ENCODE measurements at places on chromosomes 12 and 14.

GRCh38 chr14:100618763-100619320, 31.6 kb upstream of the BEGAIN start:
- no peak for DNase-seq

DNA sequence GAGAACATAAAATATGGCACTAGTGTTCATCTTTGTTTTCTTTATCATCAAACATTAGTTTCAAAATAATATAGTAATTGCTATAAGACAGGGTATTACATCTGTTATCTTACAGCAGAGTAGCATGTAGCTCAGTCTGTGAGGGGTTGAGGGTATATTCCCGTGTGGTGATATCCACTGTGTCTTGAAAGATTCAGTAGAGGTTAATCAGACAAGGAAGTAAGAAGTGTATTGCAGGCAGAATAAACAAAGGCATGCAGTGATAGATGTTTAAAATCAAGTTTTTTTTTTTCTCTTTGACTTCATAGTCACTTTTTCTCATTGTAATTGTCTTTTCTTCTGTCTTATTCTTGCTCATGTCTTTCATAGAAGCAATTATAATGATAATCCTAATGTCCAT, 48.3 kb downstream of the METTL25 start:
- no peak for DNase-seq

DNA sequence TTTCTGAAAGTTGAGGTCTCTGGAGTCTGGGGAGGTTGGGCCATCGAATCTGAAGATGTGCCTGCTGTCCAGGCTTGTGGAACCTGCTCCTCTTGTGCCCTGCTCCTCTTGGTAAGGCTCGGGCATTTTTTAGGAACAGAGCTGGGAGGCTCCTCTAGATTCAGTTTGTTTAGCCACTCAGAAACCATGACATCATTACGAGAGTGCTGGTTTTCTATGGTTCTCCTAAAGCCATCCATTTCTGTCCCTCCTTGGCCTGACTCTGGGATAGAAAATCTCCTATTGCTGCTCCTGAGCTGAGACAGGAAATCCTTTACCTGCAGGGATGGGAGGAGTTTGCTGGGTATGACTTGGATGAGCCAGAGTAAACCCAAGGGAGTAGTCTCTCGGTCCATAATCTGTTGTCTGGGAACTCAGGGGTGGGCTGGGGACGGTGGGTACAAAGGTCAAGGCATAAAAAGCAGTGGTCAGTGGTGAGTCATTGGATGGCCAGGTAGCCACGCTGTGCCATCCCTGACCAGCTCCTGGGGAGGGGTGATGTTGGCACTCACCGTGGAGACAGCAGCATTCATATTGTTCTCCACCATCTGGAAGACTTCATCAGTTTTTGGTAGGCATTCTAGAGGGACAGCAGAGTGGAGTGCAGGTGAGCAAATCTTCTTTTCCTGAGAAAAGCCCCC, 2.4 kb upstream of the ADCY4 start:
- DNase-seq = no peak

GRCh38 chr14:74627076-74627475, 15.0 kb upstream of the LTBP2 start:
- DNase-seq = no peak

DNA sequence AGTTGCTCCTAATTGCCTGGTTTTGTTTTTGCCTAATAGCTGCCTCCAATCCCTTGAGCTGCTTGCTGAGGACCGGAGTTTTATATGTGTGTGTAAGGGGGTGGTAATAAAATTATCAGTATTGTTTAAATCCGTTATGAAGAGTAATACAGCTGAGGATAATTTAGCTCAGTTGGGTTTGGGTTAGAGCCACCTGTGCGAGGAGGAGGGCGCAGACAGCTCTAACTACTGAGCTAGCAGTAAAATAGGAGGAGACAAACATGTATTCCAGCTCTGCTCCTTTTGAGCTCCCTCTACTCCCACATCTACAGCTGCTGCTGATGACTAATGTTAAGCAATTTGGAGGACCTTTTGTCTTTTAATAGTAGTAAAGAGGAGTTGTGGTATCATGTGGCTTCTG, 61.5 kb downstream of the SPATS2 start:
- no peak for DNase-seq

GRCh38 chr14:32453857-32454810, 125.0 kb downstream of the AKAP6 start:
- no peak for DNase-seq

DNA sequence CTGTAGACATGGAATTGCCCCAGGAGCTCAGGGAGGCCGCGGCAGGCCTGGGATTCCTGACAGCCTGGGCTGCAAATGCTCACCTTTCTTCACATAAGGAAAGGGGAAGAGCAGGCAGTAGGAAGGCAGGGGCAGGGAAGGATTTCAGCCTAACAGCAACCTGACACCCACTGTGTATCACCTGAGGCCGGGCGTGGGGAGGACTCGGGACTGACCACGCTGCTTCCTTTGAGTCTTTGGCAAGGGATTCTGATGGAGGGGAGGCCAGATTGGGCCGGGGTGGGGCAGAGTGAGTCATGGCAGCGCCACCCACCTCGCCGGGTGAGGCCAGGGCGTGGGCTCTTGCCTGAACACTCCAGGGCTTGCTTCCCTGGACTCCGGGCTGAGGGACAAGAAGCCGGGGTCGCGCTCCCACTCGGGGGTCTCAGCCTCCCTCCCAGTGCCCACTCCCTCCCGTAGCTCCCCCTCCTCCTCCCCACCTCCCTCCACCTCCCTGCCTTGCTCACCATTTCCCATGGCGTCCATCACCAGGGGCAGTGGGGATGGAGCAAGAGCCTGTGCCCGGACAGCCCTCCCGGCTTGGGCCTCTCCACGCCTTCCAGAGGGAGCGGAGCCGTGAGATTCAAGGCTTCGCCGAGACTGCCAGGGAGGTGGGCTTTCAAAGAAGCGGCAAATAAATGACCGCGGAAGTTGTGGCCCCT, 247.9 kb upstream of the RTL1 start:
- DNase-seq = no peak

DNA sequence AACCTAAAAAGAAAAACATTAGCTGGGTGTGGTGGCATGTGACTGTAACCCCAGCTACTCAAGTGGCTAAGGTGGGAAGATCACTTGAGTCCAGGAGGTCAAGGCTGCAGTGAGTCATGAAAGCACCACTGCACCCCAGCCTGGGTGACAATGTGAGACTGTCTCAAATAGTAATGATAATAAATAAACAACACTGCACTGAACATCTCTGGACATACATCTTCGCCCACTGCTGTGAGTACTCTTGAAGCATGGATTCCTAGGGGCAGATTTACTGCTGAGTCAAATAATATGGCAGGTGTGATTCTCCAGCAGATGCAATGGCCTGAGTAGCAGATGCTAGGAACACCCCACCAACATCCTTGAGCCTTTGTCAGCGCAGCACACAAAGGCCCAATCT, 23.6 kb downstream of the ABCB9 start:
- DNase-seq = no peak

DNA sequence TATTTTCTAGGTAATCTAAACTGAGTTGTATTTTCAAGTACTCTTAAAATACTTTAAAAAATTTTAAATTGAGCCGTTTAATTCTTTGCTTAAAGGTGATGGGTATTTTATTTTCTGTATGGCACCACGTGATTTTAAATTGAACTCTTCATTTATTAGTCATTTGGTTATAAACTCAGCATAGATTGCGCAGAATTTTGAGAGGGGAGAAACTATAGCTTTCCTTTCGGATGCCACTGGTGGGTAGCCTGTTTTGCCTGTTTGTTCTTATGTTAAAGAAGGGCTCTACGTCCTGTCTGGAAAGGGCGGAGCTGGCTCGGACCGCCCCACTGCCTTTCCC, 411 bp upstream of the STYX start:
- DNase-seq = no peak

DNA sequence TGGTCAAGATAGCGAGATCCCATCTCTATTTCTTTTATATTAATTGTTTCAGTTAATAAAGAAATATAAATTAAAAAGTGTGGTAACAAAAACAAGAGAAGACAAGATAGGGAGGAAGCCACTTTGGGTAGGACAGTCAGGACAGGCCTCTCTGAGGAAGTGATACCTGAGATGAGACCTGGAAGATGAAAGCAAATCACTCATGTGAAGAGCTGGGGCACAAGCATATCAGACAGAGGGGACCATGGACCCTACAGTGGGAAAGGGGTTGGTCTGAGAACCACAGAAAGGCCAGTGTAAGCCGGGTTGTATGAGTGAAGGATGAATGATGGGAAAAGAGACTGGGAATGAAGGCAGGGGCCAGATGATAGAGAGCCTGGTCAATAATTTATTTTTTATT, 1.8 kb upstream of the MED6 start:
- no peak for DNase-seq

DNA sequence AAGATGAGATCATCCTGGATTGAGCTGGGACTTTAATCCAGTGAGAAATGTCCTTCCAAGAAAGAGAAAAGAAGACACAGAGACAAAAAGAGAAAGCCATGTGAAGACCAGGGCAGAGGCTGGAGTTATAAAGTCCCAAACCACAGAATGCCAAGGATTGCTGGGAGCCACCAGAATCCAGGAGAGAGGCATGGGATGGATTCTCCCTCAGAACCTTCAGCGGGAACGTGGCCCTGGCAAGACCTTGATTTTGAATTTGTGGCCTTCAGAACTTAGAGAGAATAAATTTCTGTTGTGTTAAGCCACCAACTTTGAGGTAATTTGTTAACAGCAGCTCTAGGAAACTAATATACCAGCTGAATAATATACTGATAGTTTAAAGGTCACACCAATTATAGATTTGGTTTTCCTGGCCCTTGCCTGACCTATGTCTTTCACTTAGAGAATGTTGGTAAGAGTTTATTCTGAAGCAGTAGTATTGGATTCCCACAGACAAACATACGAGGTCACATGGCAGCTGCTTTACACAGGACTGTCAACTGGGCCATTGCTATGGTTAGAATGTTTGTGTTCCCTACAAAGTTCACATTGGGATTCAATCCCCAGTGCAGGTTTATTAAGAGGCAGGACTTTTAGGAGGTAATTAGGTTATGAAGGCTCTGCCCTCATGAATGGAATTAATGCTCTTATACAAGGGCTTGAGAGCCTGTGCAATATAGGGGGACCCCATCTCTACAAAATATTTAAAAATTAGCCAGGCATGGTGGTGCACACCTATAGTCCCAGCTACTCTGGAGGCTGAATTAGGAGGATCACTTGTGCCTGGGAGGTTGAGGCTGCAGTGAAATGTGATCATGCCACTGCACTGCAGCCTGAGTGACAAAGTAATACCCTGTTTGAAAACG, 156.5 kb upstream of the EEA1 start:
- no peak for DNase-seq

DNA sequence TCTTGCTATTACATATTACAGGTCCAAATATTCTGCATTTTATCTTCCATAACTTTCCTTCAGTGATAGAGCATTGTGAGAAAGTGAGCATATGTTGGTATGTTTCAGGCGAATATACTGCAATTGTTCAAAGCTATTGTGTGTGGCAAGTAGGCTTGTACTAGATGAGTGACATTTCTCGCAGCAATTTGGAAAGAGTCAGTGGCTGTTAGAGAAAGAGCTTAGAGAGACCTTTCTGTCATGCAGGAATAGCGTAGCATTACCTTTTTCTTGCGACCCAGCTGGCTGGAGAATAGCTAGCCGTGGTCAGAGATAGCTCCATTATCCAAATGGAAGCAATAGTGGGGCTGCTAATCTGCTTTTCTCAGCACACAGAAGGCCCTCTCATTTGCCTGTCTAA, 678.5 kb upstream of the FOXG1 start:
- no peak for DNase-seq

- DNase-seq = no peak
Observed at GRCh38 chr12:167959-168600, 45.9 kb downstream of the SLC6A12 start.

DNA sequence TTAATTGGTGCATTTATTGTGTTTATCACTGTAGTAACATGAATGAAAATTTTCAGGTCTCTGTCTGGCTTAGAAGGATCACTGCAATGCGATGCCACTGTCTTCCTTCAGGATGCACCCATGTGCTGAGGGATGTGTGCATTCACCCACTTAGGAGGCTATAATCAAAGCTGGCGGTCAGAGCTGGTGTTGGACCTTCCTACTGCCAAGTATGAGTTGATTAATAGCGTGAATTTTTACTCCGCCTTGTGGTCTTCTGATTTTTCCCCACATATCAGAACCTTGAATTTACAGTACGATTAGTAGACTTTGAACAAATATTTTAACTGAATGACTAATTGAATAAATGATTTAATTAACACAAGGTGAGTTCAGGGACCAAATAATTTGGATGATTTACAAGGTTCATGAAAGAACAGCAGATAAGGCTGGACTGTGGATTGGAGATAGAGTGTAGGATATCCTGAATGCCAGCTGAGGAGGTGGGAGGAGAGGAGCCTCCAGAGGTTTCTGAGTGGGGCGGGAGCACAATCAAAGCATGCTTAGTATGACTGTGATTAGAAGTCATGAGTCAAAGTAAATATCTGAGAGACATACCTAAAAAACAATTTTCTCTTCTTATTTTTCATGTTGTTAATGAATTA, 50.1 kb downstream of the RERG start:
- no peak for DNase-seq

GRCh38 chr12:57039016-57039798, 10.7 kb downstream of the MYO1A start:
- DNase-seq = no peak

Measured in SW 1271 (cell line).